Urothelium cell line (cell line): ENCODE measurements at places on chromosomes 11 and 22.
A peak's percentile ranks its signal among the peaks of the same experiment; 100 is the strongest.

DNA sequence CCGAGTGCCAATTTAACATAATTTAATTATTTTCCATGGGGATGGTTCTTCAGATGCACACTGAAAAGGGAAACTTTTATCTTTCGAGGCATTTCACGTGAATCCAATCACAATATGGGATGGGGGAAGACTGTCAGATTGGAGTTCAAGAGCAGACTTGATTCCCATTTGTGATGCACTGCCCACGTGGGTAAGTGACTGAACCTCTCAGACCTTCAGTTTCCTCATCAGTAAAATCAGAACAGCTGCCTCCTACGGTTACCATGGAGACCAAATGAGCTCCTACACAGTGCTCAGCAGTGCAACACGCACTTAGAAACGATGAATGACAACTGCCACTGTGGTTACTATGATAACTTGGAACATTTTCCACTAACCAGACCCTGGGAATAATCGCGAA is 21.7 kb downstream of the KIAA0930 start:
- no peak for DNase-seq

- no peak for DNase-seq
These were observed 14.6 kb upstream of the CTSC start for GRCh38 chr11:88352139-88352538.

GRCh38 chr11:65885231-65885630 is 3.0 kb downstream of the FIBP start:
- DNase-seq: no peak

DNA sequence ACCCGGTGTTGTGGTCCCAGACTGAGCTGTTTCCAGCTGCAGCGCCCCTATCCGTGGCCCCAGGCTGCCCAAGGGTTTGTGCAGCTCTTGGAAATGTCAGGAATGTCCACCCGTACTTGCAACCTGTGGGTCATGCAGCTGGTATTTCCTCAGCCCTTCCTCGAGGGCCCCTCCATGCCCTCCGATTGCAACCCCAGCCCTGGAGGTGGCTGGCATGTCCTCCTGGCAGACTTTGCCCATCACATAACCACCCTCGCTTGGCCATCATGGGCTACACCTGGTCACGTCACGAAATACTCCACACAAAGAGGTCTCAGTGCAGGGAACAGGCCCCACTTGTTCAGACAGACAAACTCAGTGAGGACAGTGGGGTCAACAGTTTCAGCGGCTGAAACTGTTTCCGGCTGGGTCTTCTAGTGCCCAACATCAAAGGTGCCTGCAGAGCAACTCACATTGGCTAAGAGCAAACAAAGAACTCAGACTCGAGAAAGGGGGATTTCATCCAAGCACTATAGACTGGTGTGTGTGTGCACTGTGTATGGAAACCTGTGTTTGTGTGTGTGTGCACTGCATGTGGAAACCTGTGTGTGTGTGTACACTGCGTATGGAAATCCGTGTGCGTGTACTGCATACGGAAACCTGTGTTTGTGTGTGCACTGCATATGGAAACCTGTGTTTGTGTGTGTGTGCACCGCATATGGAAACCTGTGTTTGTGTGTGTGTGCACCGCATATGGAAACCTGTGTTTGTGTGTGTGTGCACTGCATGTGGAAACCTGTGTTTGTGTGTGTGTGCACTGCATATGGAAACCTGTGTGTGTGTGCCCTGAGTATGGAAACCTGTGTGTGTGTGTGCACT is 72.8 kb upstream of the CCND1 start:
- DNase-seq: peak; percentile 33

GRCh38 chr11:46345881-46346484 is 1.3 kb upstream of the DGKZ start:
- no peak for DNase-seq

- DNase-seq: peak; percentile 57
These were observed 33.3 kb downstream of the AMPD3 start for GRCh38 chr11:10488121-10488933.

DNA sequence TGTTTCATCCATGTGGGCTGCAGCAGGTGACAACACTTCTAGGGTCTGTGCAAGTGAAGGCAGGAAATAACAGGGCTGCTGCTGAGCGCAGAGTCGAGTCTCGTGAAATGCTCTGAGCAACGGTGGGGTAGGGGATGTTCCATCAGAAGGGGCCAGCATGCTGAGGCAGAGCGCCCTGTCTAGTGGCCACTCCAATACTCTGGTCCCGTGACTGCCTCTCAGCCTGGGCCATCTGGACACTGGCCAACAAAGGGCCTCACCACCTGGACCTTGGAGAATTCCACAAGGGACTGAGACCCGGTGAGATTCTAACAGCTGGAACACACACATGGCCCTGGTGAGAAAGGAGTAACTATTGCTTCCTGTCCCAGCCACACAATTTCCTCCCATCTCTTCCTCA is 375.7 kb downstream of the SHANK2 start:
- DNase-seq: no peak

DNA sequence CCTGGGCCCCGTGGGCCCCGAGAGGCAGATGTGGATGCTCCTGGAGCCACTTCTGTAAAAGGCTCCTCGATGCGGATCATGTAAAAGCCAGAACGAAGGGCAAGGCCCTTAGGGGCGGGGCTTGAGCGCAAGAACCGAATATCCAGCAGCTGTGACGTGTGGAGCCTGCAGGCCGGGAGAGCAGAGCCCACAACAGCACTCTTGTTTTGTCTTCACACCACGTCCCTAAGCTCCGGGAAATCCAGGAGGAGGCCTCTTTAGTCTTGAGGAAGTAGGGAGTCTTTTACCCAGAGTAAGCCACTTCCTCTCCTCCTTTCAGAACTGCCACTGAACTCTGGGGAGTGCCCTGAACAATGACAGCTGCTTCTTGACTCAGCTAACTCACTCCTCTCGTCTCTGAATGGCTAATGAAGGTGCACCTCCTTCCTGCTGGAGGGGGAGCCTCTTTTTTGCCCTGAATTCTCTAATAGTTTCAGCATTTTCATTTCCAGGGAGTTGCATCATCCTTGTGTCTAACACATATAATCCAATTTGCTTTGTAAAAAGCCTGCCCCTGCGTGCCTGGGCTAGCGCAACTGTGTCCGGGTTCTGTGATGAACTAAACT is 12.5 kb downstream of the L3MBTL2 start:
- no peak for DNase-seq

GRCh38 chr22:29382580-29383302 is 5.6 kb downstream of the AP1B1 start:
- DNase-seq: no peak

GRCh38 chr11:80188076-80188627 is 747.3 kb upstream of the TENM4 start:
- DNase-seq: no peak

DNA sequence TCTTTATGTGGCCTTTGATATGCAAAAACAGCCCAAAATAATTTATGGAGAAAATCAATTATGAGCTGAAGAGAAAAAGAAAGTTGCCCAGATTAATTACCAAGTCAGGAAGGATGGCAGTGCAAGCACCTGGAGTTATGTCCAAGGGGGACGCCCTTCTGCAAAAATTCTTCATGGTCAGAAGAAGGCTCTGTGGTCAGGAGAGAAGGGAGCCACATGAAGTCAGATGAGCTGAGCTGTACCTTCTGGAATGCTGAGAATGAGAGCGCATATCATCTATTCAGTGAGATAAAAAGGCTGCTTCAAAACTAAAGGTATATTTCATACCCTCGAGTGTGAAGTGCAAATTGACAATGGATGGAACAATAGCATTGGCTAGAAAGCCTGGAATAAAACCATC is 607.4 kb downstream of the NTM start:
- DNase-seq: peak; percentile 78

DNA sequence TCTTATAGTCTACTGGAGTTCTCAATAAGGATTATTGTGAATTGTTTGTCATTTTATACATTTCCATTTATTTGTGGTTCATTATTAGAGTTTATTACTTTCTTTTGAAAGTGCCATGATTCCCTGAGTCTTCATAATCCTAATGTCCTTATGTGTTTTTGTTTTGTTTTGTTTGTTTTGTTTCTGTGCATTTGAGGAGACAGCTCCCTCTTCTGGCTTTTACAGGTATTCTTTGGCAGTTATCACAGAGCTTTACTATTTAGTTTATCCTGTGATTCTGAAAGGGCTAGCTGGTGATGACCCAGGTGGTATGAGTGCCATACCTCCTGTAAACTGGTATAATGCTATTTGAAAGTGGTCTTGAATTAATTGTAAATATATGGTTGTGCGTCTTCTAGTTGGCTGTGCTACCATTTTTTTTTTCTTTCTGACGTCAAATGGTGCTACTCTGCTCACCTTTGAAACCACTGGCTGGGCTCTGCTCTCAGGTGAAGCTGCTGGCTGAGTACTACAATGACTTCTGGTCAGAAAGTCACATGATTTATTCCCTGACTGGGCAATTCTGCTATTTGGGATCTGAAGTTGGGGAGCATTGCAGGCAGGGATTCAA is 751.2 kb downstream of the JRKL start:
- peak; percentile 17 for DNase-seq
